ENCODE measurements at places on chromosomes 13 and 19.

DNA sequence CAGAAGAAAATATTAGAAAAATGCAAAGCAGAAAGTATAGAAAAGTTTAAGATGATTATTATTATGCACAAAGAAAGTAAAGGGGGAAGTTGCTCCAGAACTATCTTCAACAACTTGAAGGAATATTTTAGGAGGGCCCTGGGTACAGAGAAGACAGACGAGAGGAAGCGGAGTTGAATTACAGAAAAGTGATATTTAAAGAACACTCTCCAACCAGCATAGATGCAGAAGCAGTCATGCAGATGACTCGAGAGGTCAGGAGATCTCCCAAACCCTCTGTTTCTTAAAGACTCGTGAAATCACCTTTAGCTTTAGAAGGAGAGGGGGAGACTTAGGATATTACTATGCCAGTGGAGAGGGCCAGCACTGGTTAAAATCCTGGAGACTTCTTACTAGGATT, 8.5 kb upstream of the SHISA2 start:
- DNase-seq, result no peak

- no peak for DNase-seq
These were observed 8.1 kb upstream of the ADGRE2 start for GRCh38 chr19:14786421-14786851.

DNA sequence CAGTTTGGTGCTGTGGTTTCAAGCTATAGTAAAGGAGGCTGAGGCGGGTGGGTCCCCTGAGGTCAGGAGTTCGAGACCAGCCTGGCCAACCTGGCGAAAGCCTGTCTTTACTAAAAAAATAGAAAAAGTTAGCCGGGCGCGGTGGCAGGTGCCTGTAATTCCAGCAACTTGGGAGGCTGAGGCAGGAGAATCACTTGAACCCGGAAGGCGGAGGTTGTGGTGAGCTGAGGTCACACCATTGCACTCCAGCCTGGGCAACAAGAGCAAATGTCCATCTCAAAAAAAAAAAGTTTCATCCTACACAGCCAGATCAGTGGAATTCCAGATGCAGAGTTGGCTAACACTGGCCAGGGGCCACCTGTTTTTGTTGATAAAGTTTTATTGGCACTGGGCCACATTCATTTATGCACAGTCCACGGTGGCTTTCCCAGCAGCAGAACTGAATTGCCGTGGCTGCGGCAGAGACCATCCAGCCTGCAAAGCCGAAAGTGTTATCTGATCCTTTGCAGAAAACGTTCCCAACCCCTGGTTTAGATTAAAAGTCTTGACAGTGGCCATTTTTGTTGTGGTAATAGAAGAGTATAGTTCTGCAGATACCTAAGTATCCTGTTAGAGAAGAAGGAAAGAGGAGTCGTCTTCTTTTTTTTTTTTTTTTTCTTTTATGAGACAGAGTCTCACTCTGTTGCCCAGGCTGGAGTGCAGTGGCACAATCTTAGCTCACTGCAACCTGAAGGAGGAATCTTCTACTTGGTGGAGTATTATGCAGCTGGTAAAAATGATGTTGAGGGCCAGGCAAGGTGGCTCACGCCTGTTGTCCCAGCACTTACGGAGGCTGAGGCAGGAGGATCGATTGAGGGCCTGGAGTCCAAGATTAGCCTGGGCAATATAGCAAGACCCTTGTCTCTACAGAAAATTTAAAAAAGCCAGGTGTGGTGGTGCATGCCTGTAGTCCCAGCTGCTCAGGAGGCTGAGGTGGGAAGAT, 8.7 kb downstream of the NCLN start:
- DNase-seq, result no peak

GRCh38 chr13:103289681-103290080, 223.5 kb upstream of the SLC10A2 start:
- DNase-seq, result no peak

DNA sequence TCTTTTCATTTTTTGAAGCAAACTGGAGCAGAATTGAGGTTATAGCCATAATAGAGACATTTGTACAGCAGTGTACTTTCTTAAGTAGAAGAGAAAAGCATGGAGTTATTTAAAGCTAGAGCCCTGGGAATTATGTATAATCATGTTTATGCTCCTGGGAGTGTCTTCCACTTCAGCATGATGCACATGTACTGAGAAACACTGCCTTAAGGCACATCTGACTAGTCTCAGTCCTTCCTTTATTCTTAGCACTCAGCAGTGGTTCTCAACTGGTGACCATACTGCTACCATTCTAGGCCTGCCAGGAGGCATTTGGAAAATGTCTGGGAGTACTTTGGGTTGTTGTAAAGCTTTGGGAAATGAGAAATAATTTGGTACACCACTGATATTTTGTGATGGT, 45.8 kb downstream of the VWA8 start:
- no peak for DNase-seq

- DNase-seq, result no peak
These were observed 224.8 kb downstream of the KLF5 start for GRCh38 chr13:73283636-73284035.

DNA sequence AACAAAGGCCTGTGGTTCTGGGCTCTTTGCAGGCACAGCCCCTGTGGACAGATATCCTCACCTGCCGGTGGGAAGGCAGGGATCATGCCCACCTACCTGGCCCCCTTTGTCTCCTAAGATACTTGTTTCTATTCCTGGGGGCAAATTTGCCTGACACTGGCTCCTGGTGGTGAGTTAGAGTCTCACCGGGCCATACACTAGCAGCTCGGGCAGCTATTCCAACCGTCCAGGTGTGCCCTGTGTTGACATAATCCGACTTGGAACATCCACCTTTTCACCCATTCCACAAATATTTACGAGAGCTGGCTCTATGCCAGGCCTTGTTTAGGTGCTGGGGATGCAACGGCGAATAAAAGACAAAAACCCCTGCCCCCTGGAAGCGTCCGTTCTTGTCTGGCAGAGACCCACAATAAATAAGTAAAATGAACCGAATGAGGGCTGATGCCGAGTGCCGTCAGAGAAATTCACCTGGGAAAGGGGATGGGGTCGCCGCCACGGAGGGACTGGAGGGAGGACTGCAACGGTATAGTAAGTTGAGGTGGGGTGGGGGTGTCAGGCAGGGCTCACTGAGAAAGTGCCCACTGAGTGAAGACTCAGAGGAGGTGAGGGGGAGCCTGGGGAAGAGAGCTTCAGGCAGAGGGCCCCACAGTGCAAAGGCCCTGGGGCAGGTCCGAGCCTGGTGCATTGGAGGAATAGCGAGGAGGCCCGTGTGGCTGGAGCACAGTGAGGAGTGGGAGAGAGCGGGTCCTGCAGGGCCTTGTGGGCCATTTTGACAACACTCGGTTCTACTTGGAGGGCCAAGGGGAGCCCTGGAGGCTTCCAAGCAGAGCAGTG, 43.2 kb upstream of the RANBP3 start:
- peak; percentile 77 for DNase-seq

DNA sequence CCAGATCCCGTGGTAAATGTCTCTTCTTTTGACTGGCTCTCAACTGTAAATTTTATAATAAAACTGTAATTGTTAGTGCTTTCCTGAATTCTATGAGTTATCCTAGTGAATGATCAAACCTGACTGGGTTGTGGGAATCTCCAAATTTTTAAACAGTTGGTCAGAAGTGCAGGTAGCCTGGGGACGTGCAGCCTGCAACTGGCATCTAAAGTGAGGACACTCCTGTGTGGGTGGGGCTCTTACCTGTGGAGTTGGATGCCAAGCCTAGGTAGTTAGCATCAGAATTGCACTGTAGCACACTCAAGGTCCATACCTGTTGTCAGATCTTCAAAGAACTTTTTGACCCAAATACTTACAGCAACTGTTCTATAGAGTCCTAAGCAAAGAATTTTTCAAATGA, 207.1 kb upstream of the NBEA start:
- DNase-seq, result no peak

DNA sequence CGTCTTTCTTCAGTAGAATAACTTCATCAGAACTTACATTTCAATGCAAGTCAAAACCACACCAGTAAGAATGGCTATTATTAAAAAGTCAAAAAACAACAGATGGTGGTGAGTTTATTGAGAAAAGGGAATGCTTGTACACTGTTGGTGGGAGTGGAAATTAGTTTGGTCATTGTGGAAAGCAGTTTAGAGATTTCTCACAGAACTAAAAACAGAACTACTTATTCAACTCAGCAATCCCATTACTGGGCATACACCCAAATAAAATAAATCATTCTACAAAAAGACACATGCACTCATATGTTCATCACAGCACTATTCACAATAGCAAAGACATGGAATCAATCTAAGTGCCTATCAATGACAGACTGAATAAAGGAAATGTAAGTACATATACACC, 231.2 kb downstream of the NHLRC3 start:
- DNase-seq, result no peak

- DNase-seq, result no peak
These were observed 75.0 kb downstream of the GPR12 start for GRCh38 chr13:26685606-26686005.

DNA sequence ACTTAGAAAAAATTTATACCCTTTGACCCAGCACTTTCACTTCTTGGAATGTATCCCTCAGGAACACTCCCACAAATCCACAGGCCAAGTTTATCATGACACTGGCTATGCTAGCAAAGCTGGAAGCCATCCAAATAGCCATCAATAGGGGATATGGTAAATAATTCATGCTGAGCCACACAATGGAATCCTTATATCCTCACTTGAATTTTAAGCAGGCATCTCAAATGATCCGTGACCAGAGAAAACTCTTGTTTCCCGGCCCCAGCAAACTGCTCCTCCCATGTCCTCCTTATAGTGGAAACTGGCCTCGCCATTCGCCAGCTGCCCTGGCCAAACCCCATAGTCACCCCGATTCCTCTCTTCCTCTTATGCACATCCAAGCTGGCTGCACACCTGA, 37.6 kb downstream of the GRIK5 start:
- DNase-seq, result no peak

DNA sequence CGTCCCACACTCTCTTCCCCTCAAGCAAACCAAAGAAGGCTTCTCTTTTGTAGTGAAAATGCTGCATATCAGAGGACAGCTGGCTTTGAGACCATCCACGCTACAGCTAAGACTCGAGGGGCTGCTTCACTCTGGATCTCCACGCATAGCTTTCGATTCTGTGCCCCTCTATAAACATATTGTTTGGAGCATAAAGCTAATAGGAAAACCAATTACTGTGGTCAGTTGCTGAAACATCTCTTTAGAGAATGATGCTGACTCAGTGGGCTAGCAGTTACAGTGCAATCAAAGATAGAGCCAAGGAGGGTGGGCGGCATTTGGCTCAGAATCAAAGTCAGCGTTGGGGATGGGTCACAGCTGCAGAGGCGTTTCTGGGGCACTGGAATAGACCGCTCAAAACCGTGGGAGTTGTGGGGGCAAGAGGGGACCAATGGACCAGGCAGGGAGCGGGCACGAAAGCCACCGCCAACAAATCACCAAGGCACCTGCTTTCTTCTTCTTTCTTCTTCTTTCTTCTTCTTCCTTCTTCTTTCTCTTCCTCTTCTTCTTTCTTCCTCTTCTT, 76.7 kb downstream of the RASL11A start:
- no peak for DNase-seq

- no peak for DNase-seq
These were observed 589 bp downstream of the RBM26 start for GRCh38 chr13:79405501-79405830.

DNA sequence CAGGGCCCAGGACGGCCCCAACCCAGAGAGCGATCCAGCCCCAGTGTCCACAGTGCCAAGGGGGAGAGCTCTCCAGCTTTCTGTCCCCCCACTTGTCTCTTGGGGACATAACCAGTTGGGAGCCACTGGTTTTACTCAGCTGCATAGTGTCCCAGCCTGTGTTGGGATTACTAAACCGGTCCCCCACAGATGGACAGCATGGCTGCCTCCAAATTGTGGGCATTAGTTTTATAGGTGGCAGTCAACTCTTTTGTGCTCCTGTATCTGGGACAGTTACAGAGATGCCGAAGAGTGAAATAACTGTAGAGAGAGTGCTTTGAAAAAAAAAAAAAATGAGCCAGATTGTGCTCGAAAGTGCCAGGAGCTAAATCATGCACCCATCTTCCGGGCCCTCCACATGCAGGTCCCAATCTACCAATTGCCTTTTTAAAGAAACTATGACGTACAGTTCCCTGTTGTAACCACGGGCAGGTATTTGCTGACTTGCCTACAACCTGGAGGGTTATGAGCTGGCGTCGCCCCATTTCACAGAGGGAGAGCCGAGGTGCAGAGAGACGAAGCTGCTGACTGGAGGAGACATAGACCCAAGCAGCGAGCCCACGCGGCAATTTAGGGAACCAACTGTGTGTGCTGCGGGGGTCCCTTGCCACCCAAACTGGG, 2.4 kb upstream of the NFIC start:
- no peak for DNase-seq

- DNase-seq, result peak; percentile 48
These were observed 140.1 kb downstream of the ZDHHC20 start for GRCh38 chr13:21318891-21319532.

- DNase-seq, result no peak
These were observed 37.7 kb downstream of the USP12 start for GRCh38 chr13:27133889-27134288.

DNA sequence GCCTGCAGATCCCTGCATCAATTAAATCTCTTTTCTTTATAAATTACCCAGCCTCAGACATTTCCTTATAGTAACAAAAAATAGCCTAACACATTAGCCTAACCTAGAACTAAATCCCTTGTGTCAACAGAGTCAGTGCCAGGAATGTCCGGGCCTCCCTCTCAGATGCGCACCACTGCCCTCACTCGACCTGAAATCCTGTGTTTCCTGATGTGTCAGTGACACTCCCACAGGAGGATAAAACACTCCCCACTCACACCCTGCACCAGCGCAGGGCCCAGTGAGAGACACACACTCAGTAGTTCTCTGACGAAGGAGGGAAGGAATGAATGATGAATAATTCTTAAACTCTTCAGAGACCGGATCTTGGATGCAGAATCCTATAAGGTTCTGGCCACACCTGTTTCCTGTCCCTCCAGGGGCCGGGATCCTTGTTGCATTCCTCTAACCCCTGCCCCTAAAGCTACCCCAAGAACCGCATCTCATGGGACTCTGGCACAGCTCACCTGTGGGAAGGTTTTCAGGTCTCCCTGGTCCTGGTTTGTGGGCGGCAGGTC, 3.1 kb downstream of the CEACAM3 start:
- peak; percentile 38 for DNase-seq

DNA sequence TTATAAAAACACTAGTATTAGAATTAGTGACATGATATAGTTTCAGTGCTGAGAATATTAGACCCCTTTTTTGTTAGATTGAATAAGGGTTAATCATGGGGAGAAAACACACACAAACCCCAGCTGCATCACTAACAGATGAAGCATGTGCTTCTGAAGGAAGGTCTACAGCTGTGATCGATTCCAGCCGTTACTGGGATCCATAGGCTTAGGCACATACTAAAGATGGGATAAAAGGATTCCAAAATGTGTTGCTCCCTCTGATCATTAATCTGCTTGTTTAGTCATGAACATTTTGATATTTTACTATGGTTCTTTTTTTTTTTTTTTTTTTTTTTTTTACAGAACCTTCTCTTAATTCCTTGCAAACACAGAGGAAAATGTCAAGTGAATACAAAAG, 1591.3 kb downstream of the EFNB2 start:
- no peak for DNase-seq
